ENCODE measurements at places on chromosomes 4 and X. TPM values are rescaled to one million over a fixed set of nuclear protein-coding genes. Genes with fewer than 3 reads are reported as not detected.

NEXMIF gene
- under 0.01 TPM for total RNA-seq

SPANXC gene
- not detected for total RNA-seq

GRCh38 chr4:185144601-185145240 is 1.7 kb downstream of the SLC25A4 start:
- DNase-seq, result no peak

- DNase-seq, result no peak
Observed at GRCh38 chrX:88284844-88285243, 462.2 kb upstream of the CPXCR1 start.

Measured in bronchial epithelial cell (primary cell).